ENCODE measurements at places on chromosomes 13 and 19. TPM values are rescaled to one million over a fixed set of nuclear protein-coding genes. Genes with fewer than 3 reads are reported as not detected.

SIGLEC12 gene
- not detected for total RNA-seq

FAM216B gene
- not detected for total RNA-seq

- DNase-seq, result no peak
Measured at GRCh38 chr13:102642029-102642428, 45.2 kb downstream of the TPP2 start.

DNA sequence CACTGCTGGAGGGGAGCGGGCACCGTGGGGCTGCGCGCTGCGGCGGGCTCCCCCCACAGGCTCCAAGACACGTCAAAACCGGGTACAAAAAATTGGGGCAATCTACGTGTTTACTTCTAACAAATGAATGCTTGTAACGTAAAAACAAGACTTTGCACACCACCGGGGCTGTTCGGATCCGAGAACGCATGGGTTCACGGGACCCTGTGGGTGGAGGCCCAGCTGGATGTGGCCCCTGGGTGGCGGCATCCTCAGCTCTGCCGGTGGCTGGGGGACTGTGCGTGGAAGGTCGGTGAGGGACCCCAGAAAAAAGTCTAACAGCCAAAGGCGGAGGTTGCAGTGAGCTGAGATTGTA, 10.3 kb upstream of the SLC7A10 start:
- DNase-seq, result no peak

DNA sequence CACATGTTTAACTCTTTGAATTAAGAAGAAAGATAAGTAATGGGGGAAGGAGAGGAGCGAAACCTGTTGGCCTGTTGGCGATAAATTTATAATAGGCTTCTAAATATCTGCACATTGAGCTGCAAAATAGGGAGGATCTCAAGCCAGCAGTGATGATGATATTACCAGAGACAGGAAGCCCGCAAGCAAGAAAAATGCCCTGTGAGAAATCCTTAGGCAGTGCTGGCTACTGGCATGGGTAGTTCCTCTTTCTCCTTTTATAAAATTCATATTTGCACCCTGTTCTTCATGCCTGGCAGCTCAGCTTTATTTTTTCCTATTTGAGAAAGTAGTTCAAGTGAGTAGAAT, 858 bp upstream of the USP12 start:
- DNase-seq, result no peak

DNA sequence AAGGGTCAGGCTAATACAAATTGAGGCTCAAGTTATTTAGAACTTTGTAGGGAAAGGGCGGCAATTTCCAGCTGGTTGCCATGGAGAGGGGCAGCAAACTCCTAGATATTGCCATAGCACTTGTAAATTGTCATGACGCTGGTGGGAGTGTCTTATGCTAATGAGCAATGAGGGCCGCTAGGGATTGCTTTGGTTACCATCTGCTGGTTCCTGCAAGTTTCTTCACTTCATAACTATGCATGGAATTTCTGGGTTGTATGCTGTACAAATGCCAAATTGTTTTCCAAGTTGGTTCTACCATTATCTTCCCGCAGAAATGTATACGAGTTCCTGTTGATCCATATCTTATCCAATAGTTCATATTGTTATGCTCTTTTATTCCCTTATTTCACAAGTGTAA, 1339.4 kb downstream of the EFNB2 start:
- DNase-seq, result no peak

DNA sequence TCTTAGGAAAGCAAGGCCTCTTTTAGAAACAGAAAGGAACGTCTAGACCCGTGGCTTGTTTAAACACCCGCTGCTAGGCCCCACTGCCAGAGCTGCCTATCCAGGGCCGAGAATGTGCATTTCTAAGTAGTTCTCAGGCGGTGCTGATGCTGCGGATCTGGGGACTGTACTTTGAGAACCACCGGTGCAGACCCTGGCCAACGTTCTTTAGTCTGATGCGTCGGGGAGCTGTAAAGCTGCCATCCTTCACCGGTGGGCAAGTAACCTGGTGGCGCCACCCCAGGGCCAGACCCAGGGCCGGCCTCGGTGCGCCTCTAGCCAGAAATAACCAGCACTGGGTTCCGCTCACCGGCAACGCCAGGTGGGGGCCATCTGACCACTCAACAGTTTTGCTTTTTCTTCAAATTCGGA, 47.1 kb downstream of the TGDS start:
- peak; percentile 37 for DNase-seq

- no peak for DNase-seq
Measured at GRCh38 chr19:52170863-52171320, 529 bp downstream of the ZNF836 start.

DNA sequence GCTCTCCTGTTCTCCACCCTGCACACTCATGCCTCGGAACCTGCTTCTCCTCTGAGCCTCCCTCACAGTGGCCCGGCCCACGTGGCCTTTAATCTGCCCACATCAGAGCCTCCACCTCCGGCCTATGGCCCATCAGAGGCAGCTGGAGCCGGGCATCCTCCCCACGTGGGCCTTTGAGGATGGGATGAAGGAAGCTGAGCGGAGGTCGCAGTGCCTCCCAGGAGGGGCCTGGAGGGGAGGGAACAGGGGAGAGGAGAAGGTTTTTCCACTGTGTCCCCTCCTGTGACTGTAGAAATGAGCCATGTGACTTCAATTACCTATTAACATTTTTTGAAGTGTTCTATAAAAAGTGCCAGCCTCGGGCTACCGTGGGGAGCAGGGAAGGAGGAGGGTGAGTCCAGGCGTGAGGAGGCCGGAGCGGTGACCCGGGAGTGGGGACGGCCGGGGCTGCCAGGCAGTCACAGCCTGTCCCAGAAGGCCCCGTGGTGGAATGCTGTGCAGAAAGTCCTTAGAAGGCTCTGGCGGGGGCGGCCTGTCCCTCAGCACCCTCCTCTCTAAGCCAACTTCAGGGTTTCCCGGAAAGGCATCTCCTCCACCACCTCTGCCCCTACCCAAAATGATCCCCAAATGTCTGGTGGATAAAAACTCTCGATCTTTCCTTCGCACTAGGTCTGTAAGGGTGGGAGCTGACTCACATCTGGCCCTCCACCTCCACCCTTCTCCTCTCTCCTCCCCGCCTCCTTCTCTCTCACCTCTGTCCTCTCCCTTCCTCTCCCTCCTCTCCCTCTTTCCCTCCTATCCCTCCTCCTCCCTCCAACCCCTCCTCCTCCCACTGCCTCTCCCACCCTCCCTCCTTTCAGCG, 24.8 kb upstream of the SLC1A5 start:
- no peak for DNase-seq

- no peak for DNase-seq
Measured at GRCh38 chr13:109163037-109163379, 533.6 kb downstream of the MYO16 start.

- DNase-seq, result no peak
Measured at GRCh38 chr13:86087244-86087643, 288.0 kb upstream of the SLITRK6 start.

GRCh38 chr19:6651965-6652804, 17.8 kb downstream of the TNFSF14 start:
- no peak for DNase-seq

DNA sequence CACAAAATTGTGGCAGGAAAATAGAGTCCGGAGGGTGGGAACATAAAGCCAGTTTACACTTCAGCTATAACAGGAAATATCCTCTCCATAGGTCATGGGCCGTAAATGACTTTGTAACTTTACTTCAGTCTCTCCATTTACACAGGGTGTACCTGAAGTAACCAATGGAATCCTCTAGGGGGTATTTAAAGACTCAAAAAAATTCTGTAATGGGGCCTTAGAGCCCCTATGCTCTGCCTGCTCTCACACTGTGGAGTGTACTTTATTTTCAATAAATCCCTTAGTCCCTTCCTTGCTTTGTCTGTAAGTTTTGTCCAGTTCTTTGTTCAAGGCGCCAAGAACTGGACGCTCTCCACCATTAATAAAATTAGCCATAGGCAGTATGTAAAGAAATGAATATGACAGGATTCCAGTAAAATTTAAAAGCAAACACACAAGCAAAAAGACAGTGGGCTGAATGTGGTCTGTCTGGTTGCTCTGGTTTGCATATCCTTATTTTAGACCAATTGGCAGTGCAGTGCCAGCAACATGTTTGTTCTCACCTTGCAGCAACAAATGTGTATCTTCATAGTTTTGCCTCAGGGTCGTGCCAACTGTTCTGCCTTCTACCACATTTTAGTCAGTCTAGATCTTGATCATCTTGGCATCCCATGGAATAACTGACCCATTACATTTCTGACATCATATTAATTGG, 801.5 kb upstream of the SPRY2 start:
- DNase-seq, result no peak

DNA sequence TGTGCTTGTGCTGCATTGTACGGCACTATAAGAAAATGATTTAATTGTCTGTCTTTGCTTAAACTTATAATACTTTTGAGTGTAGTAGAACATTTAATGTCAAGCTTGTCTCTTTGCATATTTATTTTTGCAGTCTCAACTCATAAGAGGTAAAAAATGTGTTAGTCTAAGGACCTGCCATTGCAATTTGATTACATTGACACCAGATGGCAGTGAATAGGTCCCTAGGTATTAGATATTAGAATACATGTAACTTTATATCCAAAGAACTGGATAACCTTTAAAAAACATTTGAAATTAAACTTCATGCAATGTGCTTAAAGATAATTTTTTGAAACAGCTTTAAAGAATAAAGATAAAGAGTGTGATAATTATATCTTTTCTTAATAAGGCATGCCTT, 1421.3 kb downstream of the OLFM4 start:
- DNase-seq, result no peak

DNA sequence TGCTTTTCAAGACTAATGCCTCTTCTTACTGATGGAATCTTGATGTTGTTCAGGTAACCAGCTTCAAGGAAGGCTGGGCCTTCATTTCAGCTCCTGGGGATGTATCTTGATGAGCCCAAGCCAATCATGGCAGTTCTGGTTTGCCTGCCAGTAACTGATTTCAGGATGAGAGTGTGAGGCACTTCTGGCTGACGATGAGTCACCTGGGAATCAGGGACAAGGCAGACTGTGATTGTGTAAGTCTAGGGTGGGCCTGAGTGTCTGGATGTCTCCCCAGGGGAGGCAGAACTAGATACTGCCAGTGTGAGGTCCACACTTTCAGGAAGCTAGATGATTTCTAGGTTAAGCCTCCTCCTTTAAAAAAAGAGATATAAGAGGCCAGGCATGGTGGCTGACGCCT, 77.3 kb upstream of the KL start:
- DNase-seq, result no peak

Measured in tibial nerve (tissue), 4 donors.